ENCODE measurements at places on chromosomes 7 and 10.

DNA sequence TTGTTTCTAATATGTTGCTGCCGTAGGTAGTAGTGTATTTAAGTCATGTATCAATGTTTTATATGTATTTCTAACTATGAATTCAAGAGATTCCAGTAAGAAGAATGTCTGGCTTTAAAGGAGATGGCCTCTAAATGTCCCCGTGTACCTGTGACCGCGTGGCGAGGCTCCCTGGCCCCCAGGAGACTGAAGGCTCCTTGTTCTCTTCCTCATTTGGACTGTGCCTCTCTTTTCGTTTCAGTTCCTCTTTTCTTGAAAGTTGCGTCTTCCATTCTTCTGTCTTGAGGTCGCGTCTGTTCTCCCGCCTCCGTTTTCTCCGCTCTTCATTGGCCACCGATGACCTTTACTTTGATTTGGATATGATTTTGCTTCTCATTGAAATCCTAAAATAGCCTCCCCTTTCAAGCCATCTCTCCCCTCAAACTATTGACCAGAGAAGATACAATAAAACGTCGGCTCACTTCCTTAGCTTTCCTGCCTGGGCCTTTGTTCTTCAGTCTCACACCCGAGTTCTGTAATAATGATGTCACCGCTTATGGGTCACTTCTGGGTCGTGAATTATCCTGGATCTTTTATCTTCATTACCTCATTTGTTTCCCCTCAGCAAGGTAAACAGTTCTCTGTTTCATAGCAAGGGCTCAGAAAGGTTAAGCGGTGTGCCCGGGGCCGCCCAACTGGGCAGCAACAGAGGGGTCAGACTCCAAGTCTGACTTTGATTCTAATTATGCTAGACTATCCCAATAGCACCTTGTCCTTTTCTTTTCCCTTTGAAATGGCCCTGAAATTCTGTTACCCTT, 28.7 kb downstream of the WIPI2 start:
- no peak for DNase-seq

DNA sequence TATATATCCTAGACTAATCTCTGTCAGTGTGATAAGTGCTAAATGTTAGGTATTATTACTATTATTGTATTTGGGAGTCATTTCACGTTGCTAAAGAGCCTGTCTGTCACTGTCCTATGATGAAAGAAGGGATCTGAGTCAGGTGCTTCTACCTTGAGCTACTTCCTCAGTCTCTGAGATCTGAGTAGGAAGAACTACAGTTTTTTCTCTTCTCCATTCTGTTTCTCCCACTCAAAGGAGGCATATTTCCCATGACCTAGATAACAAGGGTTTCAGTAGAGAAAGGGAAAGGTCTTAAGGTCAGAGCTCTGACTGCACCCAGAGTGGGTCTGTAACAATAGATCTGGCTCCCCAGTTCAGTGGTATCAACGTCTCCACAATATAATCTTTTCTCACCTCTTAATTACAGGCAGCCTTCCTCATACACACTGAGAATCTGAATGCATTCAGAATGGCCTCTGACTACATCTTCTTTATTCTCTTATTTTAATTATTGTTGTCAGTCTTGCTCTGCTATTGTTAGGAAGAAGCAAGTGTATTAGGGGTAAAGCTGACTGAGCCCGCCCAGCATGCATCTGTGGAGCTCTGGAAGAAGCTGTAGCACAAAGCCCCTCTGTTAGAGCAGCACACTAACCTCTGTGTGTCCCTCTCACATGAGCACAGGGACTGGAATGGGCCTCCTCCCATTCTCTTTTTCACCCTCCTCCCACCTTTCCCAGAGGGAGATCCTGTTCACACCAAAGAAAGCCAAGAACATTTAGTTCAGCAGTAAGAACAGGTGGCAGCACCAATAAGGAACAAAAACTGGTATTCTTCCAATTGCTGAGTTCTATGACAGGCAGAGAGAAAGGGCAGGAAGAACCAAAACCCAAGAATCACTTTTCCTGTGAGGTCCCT, 38.1 kb downstream of the USP54 start:
- no peak for DNase-seq

GRCh38 chr10:10813656-10814055, 204.0 kb upstream of the CELF2 start:
- no peak for DNase-seq

DNA sequence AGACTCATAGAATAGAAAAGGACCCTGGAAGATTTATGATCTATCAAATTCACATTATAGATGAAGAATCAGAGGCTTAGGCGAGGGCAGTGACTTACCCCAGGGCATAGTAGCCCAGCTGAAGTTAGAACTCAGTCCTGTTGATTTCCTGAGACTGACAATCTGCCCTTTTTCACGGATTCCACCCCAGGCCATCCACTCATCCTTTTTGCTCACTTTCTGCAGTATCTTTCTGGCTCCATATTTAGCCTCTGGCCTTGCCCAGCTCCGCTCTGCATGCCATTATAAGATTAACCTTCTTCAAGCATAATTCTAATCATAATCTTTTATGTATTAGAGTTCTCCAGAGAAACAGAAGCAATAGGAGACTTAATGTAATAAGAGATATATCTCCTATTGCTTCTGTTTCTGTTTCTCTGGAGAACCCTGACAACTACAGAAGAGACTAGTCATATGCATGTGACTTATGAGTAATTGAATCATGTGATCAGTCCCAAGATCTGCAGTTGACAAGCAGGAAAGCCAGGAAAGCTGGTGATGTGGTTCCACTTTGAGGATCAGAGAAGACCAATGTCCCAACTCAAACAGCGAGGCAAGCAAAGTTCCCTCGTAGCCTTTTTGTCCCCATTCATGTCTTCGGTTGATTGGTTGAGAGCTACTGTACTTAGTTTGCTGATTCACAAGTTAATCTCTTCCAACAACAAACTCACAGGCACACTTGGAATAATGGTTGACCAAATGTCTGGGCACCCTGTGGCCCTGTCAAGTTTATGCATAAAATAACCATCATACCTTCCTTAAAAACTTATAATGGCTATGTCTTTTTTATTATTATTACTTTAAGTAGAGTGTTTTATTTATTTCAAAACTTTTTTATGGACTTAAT, 412.1 kb downstream of the SUGCT start:
- no peak for DNase-seq

GRCh38 chr7:77802557-77803405, 4.2 kb downstream of the PHTF2 start:
- no peak for DNase-seq

DNA sequence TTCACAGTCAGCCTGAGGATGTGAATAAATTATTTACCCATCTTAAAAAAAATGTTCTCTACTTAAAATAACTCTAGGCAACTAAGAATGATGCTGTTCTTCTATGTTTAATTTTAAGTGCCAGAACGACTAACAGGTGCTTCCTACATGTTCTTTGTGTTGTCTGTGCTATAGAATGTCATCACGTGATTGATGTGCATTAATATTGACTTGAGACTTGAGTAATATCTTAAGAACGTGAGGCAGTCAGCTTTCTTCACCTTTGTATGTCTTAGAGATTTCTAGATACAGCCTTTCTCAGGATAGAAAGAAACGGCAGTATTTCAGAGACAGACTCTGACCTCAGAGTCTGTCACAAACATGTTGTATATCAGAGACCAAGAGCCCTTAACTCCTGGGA, 274.6 kb downstream of the KCND2 start:
- DNase-seq = no peak

- no peak for DNase-seq
These were observed 62.1 kb downstream of the ZMIZ1 start for GRCh38 chr10:79130846-79131245.

GRCh38 chr7:12699299-12699698, 11.9 kb downstream of the ARL4A start:
- DNase-seq = no peak

All from NCI-H226 (cell line).